Left ventricle myocardium inferior (tissue), 1 donor: ENCODE measurements at places on chromosomes 12 and 14. TPM values are rescaled to one million over a fixed set of nuclear protein-coding genes. Genes with fewer than 3 reads are reported as not detected.

ACSM4 gene
- not detected for total RNA-seq

TAS2R19 gene
- 0.38 TPM for total RNA-seq

TEX52 gene
- total RNA-seq = not detected

RGS6 gene
- 23.0 TPM for total RNA-seq

HDAC7 gene
- total RNA-seq = 47.1 TPM

AKAP3 gene
- total RNA-seq = 2.7 TPM

MGP gene
- total RNA-seq = 497 TPM

ADCY4 gene
- 26.6 TPM for total RNA-seq

DNA sequence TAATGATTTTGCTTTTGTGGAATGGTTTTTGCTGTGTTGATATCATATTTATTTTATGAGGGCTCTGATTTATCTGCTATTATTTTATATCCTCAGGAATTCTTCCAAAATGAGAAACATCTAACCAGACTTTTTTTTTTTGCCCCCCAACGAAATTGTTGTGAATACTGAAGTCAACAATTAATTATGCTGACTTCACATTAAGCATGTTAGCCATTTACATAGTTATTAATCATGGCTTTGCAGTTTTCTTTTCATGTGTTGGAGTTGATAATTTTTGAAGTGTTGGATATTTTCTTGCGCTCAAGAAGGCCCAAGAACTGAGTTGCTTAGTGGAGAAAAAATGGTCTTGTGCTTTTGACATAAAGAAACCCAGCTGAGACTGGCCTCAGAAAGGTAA is 246.6 kb upstream of the CRY1 start:
- no peaks in the 10 kb centered on the region for H3K4me1 ChIP-seq
- H3K27ac ChIP-seq = no peak overlapping the region
- no peak overlapping the region for H3K4me3 ChIP-seq
- H3K36me3 ChIP-seq = no peaks in the 10 kb centered on the region

- H3K36me3 ChIP-seq = no peaks in the 10 kb centered on the region
- H3K4me1 ChIP-seq = peaks cover 40% of the 10 kb centered on the region
- peak overlapping the region; percentile 9 for H3K4me3 ChIP-seq
- H3K27ac ChIP-seq = peak overlapping the region; percentile 65
- DNase-seq = no peak
Observed at GRCh38 chr14:38989922-38990546, 113.0 kb downstream of the SEC23A start.

GRCh38 chr14:103788086-103788485 is 59.3 kb downstream of the PPP1R13B start:
- H3K27me3 ChIP-seq = no peaks in the 10 kb centered on the region
- no peak for DNase-seq
- no peak overlapping the region for H3K4me3 ChIP-seq

DNA sequence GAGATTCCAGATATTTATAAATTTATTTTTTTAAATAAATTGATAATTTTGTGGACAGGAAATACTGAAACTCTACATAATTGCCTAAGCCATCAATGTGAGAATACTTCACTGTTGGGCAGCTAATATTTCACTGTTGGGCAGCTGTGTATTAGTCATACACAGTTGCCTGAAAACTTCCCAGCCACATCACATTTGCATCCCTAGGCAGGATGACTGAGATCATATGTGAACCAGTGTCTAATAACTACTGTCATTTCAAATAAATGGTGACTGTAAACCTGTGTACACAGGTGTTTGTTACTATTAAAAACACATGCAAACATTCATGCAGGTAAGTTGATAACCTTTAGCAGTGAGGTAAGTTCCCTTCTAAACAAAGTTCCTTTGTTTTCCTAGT is 43.9 kb downstream of the TMTC3 start:
- no peak overlapping the region for H3K4me3 ChIP-seq
- no peak for DNase-seq
- no peaks in the 10 kb centered on the region for H3K4me1 ChIP-seq

- no peak for DNase-seq
- no peak overlapping the region for H3K4me3 ChIP-seq
- H3K27me3 ChIP-seq = no peaks in the 10 kb centered on the region
- no peak overlapping the region for H3K27ac ChIP-seq
- H3K4me1 ChIP-seq = peaks cover 27% of the 10 kb centered on the region
Observed at GRCh38 chr14:24802236-24802635, 168.2 kb upstream of the GZMB start.

- H3K4me3 ChIP-seq = no peak overlapping the region
- no peaks in the 10 kb centered on the region for H3K27me3 ChIP-seq
- no peaks in the 10 kb centered on the region for H3K36me3 ChIP-seq
- peak overlapping the region; percentile 32 for H3K27ac ChIP-seq
- DNase-seq = no peak
- H3K4me1 ChIP-seq = peaks cover 20% of the 10 kb centered on the region
Observed at GRCh38 chr12:80858356-80858755, 79.4 kb downstream of the LIN7A start.

DNA sequence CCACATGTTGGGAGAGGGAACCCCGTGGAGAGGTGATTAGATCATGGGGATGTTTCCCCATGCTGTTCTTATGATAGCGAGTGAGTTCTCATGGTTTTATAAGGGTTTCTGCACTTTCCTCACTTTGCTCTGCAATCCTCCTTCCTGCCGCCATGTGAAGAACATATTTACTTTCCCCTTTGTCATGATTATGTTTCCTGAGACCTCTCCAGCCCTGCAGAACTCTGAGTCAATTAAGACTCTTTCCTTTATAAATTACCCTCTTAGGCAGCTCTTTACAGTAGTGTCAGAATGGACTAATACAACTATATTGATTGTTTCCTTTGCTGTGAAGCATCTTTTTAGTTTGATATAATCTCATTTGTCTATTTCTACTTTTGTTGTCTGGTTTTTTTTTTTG is 13.1 kb upstream of the RASSF9 start:
- DNase-seq = no peak
- H3K27me3 ChIP-seq = no peaks in the 10 kb centered on the region
- H3K27ac ChIP-seq = no peak overlapping the region
- H3K4me1 ChIP-seq = no peaks in the 10 kb centered on the region
- H3K36me3 ChIP-seq = no peaks in the 10 kb centered on the region
- no peak overlapping the region for H3K4me3 ChIP-seq

DNA sequence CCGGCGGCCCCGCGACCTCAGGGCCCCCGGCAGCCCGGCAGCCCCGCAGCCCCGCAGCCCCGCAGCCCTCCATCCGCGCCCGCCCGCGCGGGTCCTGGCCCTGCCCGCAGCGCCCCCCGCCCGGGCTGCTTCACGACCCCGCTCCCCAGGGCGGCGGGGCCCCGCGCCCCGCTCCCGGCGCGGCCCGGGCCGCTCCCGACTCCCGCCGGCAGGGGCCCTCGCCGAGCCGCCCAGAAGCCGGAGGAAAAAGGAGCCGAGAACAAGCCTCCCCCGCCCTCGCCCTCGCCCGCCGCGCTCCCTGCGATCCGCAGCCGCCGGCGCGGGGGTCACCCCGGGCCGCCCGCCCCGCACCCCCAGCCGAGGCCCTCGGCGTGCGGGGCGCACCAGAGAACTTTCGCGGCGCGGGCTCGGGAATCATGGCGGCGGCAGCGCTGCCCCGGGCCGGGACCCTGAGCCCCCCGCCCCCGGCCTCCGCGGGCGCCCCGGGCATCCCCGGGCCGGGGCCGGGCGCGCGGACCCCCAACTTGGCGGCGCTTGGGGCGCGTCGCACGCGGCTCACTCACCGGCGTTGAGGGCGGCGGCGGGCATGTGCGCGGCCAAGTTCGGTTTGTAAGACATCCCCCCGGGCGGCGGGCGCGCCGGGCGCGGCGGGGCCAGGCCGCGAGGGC is 521 bp downstream of the CDK2AP1 start:
- H3K27me3 ChIP-seq = no peaks in the 10 kb centered on the region
- peak overlapping the region; percentile 84 for H3K4me3 ChIP-seq
- H3K4me1 ChIP-seq = peaks cover 44% of the 10 kb centered on the region
- peak overlapping the region; percentile 89 for H3K27ac ChIP-seq
- peak; percentile 81 for DNase-seq

DNA sequence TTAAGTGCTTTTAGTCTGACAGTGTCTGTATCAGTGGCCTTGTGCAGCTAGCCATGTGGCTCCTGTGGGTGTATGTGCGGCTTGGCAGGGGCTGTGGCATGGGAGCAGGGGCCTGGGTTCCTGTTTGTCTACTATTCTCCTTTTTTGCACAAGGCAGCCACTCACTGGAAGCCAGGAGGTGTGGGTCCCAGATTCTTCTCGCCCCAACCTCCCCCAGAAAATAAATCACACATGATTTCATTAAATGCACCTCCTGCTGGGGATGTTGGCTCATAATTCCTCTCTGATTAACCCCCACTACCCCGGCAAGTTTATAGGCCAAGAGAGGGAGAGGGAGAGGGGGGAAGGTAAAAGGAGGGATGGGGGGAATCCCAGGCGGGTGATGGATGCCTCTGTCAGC is 17.6 kb downstream of the CALCOCO1 start:
- peaks cover 16% of the 10 kb centered on the region for H3K27me3 ChIP-seq
- DNase-seq = no peak
- H3K36me3 ChIP-seq = peaks cover 33% of the 10 kb centered on the region
- H3K4me1 ChIP-seq = no peaks in the 10 kb centered on the region
- no peak overlapping the region for H3K27ac ChIP-seq

GRCh38 chr12:69438539-69438938 is 31.6 kb upstream of the FRS2 start:
- no peak for DNase-seq
- H3K4me3 ChIP-seq = no peak overlapping the region
- H3K27ac ChIP-seq = no peak overlapping the region
- H3K36me3 ChIP-seq = no peaks in the 10 kb centered on the region

- H3K4me1 ChIP-seq = peaks cover 49% of the 10 kb centered on the region
- no peaks in the 10 kb centered on the region for H3K27me3 ChIP-seq
- H3K4me3 ChIP-seq = no peak overlapping the region
- no peak for DNase-seq
- peak overlapping the region; percentile 24 for H3K27ac ChIP-seq
Observed at GRCh38 chr12:12804011-12804410, 9.1 kb upstream of the DDX47 start.

DNA sequence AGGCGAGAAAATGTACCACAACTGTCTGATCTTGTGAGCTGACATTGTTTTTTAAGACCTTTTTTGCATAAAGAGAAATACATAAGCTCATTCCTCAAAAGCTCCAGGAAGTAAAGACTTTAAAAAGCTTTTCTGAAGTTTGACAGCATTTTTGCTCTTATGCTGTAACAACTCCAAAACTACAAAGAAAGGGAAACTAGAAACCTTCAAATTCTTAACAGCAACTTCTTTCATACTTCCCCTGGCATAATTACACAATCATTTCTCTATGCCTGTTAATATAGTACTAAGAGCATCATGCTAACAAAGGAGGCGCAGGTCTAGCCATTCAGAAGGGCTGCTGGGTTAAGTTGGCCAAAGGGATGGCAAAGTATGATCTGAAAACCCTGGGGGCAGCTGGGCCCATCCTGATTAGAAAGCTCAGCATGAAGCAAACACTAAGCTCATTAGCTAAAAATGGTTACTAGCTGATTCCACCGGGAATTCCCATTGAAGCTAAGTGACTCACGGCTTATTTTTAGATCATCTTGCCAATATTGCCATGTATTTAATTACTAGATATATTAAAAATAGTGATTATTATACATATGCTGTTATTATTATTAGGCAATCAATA is 26.1 kb upstream of the ANP32D start:
- H3K4me3 ChIP-seq = no peak overlapping the region
- H3K36me3 ChIP-seq = no peaks in the 10 kb centered on the region
- H3K4me1 ChIP-seq = peaks cover 16% of the 10 kb centered on the region
- peak overlapping the region; percentile 6 for H3K27ac ChIP-seq

- no peak for DNase-seq
- H3K27ac ChIP-seq = no peak overlapping the region
- H3K4me1 ChIP-seq = no peaks in the 10 kb centered on the region
- peaks cover 17% of the 10 kb centered on the region for H3K27me3 ChIP-seq
Observed at GRCh38 chr12:128069359-128069997, 197.5 kb upstream of the TMEM132C start.

- H3K27me3 ChIP-seq = no peaks in the 10 kb centered on the region
- H3K36me3 ChIP-seq = peaks cover 63% of the 10 kb centered on the region
- no peak overlapping the region for H3K4me3 ChIP-seq
- H3K27ac ChIP-seq = no peak overlapping the region
- DNase-seq = no peak
Observed at GRCh38 chr12:12480074-12480473, 82.6 kb downstream of the DUSP16 start.

DNA sequence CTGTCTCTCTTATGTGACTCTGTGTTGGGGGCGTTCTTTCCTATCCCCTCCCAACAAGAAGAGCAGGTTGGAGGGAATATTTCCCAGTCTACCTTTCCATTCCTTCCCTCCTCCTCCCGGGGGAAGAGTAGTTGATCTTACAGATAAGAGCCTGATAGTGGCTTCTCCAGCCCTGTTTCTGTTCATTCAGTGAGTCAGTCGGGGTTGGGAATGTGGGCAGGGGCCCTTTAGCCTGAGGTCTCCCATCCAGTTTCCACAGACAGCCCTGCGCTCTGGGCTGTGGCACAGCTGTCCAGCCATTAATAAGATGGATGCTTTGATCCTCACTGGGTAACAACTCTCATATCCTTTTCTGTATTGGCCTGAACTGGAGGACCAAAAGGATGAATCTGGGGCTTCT is 18.1 kb upstream of the PPP1R1A start:
- DNase-seq = no peak
- no peak overlapping the region for H3K4me3 ChIP-seq
- no peaks in the 10 kb centered on the region for H3K4me1 ChIP-seq
- peaks cover 45% of the 10 kb centered on the region for H3K27me3 ChIP-seq
- H3K36me3 ChIP-seq = no peaks in the 10 kb centered on the region

GRCh38 chr12:67034110-67034879 is 234.9 kb upstream of the CAND1 start:
- no peaks in the 10 kb centered on the region for H3K4me1 ChIP-seq
- H3K27me3 ChIP-seq = peaks cover 10% of the 10 kb centered on the region
- no peaks in the 10 kb centered on the region for H3K36me3 ChIP-seq
- H3K4me3 ChIP-seq = no peak overlapping the region

DNA sequence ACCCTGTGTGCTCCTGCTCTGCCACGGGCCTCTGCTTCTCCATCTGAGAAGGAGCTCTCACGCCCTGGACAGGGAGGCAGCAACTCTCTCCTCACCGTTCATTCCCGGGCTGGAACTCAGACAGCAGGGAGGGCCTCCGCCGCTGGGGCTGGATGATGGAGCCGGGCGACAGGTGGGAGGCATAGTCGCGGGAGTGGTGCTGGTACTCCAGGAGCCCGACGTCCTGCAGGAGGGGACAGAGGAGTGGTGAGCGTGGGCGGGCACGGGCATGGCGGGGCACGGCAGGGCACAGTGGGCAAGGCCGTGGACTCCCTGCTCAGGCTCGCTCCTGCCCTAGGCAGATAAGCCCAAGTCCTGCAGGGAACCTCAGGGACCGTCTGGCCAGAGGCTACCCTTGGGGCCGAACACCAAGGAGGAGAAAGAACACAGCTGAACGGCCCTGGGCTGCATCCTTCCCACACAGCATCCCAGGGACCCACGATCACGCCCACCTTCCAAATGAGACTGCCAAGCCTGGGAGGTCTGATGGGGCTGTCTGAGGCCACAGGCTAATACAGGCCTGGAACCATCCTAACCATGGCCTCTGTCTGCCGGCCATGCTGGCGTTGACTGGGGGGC is 81.0 kb downstream of the NCOR2 start:
- H3K4me3 ChIP-seq = no peak overlapping the region
- peak overlapping the region; percentile 59 for H3K27ac ChIP-seq
- peaks cover 64% of the 10 kb centered on the region for H3K4me1 ChIP-seq
- peaks cover 42% of the 10 kb centered on the region for H3K36me3 ChIP-seq
- peak; percentile 16 for DNase-seq
- no peaks in the 10 kb centered on the region for H3K27me3 ChIP-seq
